ENCODE measurements at places on chromosomes 3 and 15.

DNA sequence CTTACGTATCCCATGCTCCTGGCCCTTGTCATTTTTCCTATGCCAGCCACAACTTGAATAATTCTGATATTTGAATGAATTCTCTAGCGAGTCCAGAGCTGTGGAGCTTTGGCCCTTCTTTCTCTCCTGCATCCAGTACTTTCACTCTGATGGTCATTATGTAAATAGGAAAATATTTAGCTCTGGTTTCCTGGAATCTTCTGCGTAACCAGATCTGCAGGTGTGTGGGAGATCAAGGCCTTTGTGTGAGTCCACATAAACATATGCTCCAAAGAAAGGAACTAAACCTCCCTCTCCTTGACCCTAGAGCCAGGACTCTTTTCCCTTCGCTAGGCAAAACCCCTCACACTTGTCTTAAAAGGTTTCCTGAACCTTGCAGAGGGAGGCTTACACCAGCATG is 132.5 kb upstream of the THBS1 start:
- DNase-seq: no peak

- DNase-seq: peak; percentile 15
Observed at GRCh38 chr15:88376574-88377174, 90.5 kb downstream of the MRPL46 start.

DNA sequence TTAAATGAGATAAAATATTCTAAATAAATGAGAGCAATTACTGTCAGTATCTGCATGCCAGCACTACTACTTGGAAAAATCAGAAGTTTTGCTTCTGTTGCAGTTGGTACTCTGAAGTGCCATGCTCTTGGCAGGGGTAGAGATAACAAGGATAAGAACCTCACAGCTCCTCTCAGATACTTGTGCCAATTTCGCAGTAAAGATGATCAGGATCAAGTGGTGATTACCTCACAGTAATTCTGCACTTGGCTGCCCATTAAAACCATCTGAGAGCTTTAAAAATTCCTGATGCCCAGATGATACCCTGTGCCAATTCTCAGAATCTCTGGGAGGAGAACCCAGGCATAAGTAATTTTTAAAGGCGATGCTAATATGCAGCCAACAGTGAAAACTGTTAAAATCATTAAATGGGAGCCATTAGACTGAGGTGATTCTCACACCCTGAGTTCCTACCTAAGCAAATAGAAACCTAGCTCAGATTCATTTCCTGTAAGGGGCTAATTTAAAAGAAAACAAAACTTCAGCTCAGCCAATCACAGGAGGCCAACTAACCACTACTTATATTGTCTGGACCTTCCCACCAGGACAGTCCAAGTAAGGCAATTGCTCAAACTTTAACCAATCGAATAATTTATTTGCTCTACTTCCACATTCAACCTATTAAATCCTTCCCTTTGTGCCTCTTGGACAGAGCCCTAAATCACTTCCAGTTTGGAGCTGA is 171.2 kb downstream of the KCNMB2 start:
- no peak for DNase-seq

DNA sequence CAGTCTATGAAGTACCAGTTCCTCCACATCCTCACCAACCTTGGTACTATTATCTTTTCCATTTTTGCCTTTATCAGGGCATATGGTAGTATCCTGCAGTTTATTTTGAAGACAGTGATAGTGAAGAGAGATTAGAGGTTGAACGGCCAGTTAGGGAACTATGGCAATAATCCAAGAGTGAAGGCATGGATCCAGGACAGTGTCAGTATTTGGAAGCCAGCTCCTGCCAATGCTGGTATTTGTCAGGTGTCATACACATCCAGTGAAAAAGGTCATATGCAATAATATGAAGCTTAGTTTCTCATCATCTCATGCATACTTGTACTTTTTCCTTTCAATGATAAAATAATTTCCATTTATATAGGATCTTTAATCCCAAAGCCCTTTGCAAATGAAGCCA is 56.8 kb upstream of the KCNMB2 start:
- no peak for DNase-seq

- DNase-seq: no peak
Observed at GRCh38 chr15:66068801-66069200, 184.7 kb downstream of the MEGF11 start.

DNA sequence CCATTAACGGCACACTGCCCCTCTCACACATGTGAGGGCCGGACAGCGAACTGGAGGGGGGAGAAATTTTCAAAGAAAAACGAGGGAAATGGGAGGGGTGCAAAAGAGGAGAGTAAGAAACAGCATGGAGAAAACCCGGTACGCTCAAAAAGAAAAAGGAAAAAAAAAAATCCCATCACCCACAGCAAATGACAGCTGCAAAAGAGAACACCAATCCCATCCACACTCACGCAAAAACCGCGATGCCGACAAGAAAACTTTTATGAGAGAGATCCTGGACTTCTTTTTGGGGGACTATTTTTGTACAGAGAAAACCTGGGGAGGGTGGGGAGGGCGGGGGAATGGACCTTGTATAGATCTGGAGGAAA is 1.5 kb downstream of the SOX2 start:
- no peak for DNase-seq

- DNase-seq: no peak
Observed at GRCh38 chr3:48535578-48535977, 21.0 kb downstream of the PFKFB4 start.

- DNase-seq: no peak
Observed at GRCh38 chr3:23720885-23721284, 84.9 kb upstream of the UBE2E1 start.

DNA sequence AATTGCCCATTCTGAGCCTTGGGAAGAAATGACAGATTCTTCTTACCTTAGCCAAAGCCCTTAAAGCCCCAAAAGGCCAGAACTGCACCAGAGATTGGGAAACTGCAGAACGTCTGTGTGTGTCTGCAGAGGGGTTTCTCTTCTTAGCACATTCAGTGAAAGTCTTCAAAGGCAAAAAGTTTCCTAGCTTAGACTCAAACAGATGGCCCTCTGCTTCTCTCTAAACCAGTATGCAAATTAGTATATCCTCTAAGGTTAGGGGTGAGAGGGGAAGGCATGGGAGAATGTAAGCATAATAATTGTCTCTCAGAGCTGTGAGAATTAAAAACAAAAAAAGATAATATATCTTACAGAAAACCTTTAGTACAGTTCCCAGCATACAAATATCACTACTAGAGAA is 334.0 kb upstream of the MCTP2 start:
- no peak for DNase-seq

DNA sequence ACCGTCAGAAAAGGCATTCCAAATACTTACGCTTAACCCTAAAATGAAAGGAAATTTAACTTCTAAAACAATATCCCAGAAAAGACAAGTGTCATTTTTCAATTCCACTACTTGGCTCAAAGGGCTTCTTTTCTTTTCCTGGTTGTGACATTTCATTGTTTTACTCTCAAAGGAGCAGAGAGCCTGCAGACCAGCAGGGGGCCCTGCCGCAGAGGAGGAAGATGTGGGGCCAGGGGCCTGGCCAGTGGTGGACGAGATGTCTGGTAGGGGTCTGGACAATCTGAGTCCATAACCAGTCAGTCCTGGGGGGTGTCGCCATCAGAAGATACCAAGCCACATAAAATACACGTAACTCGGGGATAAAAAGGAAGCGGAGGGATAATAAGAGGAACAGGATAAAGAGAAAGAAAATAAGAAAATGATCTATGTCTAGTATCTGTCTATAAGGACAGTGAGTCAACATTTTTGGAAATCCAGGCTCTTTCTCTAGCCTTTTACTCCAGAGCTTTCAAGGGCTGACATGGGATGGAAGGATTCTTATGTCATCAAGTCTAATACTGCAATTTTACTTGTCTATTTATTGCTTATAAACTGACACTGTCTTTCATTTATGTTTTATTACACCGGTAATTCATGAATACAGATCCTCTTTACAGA is 54.2 kb upstream of the ARHGEF3 start:
- peak; percentile 41 for DNase-seq

DNA sequence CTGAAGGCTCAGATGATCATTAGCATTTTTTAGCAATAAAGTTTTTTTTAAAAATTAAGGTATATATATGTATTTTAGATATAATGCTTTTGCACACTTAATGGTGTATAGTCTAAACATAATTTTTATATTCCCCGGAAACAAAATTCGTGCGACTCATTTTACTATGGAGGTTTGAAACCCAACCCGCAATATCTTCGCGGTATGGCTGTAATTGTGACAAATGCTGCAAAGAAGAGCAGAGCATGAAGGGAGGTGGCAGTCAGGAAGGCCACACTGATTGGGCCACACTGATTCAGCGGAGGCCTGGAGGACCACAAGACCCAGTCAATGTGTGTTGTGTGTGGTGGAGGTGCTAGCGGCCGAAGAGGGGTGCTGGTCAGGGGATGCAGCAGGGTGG is 4.5 kb upstream of the CYP8B1 start:
- DNase-seq: no peak

GRCh38 chr3:149450281-149450680 is 24.2 kb upstream of the TM4SF4 start:
- DNase-seq: no peak

DNA sequence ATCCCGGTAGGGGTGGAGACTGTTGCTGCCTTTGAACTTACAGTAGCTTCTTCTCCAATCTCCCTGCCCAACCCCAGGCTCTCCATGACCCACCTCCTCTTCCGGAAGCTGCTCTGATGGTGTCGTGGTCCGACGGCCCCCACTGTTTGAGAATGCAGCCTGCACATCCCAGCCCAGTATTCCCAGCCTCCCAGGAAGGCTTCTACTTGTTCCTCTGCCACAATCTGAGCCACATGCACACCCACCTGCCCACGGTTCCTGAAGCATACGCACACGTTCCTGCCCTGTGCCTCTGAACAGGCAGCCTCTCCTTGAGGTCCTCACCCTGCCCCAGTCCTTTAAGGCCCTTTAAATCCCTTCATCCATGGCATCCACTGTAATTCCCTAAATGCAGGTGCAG is 57.4 kb downstream of the ABTB1 start:
- DNase-seq: no peak

All from cardiac fibroblast (primary cell).